Right ventricle myocardium superior (tissue), 1 donor: ENCODE measurements at places on chromosomes 11 and 22. TPM values are rescaled to one million over a fixed set of nuclear protein-coding genes. Genes with fewer than 3 reads are reported as not detected.

BLID gene
- 0.35 TPM for total RNA-seq

ALDH3B2 gene
- not detected for total RNA-seq

PHF21B gene
- 0.30 TPM for total RNA-seq

MFRP gene
- not detected for total RNA-seq

HTR3B gene
- total RNA-seq, result not detected

NEU3 gene
- 3.5 TPM for total RNA-seq

FAM111B gene
- total RNA-seq, result 1.0 TPM

CECR2 gene
- 5.5 TPM for total RNA-seq

MMP1 gene
- total RNA-seq, result not detected

OR5AS1 gene
- total RNA-seq, result not detected

KCNJ11 gene
- total RNA-seq, result 27.7 TPM

C11orf16 gene
- not detected for total RNA-seq

OR9Q2 gene
- total RNA-seq, result not detected

TMEM25 gene
- 10.6 TPM for total RNA-seq

RBM14 gene
- 28.7 TPM for total RNA-seq

OR5P2 gene
- total RNA-seq, result not detected

ART1 gene
- total RNA-seq, result 2.3 TPM

XKR3 gene
- not detected for total RNA-seq

MPEG1 gene
- total RNA-seq, result 13.8 TPM

INCENP gene
- 10.3 TPM for total RNA-seq

CNGA4 gene
- not detected for total RNA-seq

BAIAP2L2 gene
- total RNA-seq, result 0.24 TPM

MS4A3 gene
- not detected for total RNA-seq

FXYD2 gene
- total RNA-seq, result 1.4 TPM

TSG101 gene
- 56.2 TPM for total RNA-seq

UBQLN3 gene
- not detected for total RNA-seq

SLC22A12 gene
- not detected for total RNA-seq

BTG4 gene
- not detected for total RNA-seq

PDGFD gene
- total RNA-seq, result 8.9 TPM

CLDN5 gene
- total RNA-seq, result 23.9 TPM

TUB gene
- total RNA-seq, result 20.5 TPM

PGA3 gene
- not detected for total RNA-seq

SCGB1A1 gene
- total RNA-seq, result not detected
